NCI-H1694 (cell line): ENCODE measurements at places on chromosomes 13 and 19.

DNA sequence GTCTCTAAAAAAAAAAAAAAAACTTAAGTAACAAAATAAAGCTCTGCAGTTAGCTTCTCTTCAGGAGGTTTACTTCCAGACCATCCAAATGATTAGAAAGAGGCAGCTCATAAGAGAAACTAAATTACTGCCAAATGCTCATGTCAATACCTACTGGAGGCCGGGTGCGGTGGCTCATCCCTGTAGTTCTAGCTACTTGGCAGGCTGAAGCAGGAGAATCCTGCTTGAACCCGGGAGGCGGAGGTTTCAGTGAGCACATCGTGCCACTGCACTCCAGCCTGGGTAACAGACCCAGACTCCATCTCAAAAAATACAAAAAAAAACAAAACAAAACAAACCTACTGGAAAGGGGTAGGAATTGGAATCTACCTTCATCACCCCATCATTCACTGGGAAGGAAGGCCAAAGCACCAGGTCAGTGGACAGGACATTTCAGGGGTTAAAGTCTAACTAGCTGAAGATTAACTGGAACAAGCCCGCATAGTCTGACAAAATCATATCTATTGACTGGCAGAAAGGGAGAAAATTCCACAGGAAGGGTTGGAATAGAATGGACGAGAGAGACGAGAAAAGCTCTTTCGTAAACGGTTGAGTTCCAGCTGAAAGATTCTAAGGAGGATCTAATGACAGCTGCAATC is 1.3 kb downstream of the ZFP14 start:
- no peak for DNase-seq

GRCh38 chr19:13051557-13052165 is 51.0 kb downstream of the LYL1 start:
- no peak for DNase-seq

- DNase-seq, result no peak
Observed at GRCh38 chr13:42112864-42113263, 64.4 kb downstream of the DGKH start.

DNA sequence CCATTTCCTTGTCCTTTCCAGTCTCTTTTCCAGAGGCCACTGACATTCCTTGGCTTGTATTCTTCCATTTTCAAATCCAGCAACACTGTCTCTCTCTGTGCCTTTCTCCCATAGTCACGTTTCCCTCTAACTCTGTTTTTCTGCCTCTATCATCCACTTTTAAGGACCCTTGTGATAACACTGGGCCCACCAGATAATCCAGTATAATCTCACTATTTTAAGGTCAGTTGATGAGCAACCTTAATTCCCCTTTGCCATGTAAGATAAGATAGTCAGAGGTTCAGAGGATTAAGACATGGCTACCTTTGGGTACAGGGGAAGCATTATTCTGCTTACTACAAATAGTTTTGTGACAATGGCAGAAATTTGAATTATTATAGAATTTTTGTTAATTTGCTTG is 45.7 kb upstream of the N4BP2L1 start:
- DNase-seq, result no peak

- DNase-seq, result no peak
Observed at GRCh38 chr13:97224544-97225300, 2.6 kb downstream of the MBNL2 start.

DNA sequence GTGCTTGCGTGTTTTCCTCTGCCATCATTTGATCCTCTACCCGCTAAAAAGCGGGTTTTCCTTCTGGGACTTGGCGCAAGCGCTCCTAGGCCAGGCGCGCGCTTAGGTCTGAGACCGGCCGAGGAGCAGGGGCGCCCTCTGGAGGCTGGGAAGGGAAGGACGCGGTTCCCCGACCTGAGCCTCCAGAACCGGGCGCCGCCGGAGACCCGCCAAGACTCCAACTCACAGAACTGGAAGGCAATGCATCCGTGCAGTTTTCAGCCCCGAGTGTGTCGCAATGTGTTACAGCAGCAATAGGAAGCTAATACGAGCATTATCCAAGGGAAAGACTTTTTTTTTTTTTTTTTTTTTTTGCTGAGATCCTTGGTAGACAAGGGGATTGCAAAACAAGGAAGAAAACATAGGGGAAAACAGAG is 190.9 kb downstream of the COL4A1 start:
- DNase-seq, result no peak

DNA sequence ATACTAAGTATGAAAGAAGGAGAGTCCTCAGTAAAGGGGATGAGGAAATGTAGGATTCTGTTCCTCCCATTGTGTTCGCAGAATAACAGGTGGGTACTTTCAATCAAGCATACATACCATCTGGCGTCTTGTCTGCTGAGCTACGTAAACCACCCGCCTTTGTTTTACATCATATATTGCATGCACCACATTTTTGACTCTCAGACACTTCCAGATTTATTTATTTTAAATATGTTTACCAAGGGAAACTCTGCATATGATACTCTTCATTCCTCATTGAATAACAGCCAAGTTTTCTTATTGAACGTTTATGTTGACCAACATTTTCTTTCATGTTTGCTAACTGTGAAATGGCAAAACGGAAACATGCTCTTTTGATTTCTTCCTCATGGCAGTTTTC is 174.1 kb downstream of the FGF14 start:
- DNase-seq, result peak; percentile 45

DNA sequence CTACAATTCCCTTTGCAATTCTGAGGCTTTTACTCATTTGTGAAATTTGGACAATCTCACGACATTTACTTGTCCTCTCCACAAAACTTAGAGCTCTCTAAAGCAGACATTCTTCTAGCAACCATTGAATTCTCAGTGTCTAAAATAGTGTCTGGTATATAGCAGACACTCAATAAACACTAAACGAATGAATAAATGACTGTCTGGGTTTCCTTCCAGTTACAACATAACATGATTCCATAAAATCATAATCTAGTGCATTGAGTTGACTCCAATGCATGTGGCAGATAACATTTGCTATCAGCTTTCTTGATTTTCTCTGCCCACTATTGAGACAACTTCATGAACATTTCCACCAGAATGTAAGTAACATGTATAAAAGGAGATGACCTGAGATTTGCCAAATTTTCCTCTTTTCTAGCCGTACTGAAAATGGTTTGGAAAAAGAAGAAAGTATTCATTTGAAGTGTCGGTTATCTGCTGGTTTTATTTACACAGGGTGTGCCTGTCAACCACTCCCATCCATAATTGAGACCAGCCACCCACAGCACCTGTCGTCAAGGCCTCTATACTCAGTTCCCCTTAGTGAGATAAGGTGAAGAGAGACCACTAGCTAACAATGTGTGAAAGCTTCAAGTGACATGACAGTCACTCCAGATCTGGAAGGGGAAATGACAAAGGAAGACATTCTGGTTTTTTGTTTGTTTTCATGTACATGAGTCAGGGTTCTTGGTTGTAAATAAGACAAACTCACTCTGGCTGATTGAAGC is 4.8 kb upstream of the SERP2 start:
- DNase-seq, result no peak

DNA sequence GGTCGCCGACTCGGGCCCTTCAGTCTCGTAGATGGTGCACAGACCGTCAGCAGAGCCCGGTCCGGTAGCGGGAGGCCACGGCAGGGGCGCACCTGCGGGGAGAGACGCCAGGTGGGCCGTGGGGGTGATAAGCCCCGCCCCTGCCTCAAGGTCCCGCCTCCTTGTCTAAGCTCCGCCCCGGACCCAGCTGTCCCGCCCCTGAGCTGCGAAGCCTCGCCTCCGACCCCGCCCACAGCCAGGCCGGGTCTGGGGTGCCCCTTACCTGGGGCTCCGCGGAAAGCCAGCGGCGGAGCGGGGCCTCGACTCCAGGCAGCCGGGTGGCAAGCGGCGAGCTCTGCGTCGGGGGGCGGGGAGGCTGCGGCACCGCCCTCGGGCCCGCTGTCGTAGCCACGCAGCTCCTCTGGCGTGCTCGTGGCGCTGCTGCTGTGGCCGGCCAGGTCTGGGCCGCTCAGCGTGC is 4.7 kb downstream of the PRR36 start:
- no peak for DNase-seq

DNA sequence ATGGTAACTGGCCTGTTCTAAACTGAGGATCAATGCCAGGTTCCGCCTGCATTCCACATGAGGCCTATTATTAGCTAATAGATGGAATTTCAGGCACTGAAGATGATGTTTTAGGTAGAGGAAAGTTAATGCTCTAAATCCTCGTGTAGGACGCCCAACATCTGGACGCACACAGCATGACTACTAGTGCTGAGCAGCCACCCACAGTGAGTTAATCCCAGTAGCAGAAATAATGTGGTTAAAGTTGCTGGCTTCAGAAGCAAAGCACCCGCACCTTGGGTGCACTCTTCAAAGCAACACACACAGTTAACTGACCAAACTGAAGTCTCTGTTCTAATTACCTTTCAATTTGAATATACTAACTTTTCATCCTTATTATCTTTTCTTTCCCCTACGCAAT is 150.6 kb downstream of the DIAPH3 start:
- DNase-seq, result no peak

DNA sequence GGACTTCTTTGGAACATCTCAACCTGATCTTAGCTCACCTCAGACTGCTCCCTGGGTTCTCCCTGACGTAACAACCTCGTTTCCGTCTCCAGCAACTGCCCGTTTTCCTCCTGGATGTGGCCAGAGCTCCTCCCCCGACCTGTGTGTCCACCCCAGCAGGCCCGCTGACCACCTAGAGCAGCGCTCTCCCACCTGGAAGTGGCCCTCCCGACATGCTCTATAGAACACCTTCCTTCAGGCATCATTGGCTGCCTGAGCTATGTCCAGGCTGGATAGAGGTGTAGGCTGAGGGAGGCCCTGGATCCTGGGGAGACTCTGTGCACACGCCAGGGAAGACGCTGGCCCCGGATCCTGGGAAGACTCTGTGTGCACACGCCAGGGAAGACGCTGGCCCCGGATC is 81.3 kb downstream of the TEX29 start:
- no peak for DNase-seq

- no peak for DNase-seq
Observed at GRCh38 chr19:15424121-15424520, 5.3 kb upstream of the AKAP8L start.

GRCh38 chr19:21749090-21749489 is 18.3 kb downstream of the ZNF100 start:
- DNase-seq, result no peak

DNA sequence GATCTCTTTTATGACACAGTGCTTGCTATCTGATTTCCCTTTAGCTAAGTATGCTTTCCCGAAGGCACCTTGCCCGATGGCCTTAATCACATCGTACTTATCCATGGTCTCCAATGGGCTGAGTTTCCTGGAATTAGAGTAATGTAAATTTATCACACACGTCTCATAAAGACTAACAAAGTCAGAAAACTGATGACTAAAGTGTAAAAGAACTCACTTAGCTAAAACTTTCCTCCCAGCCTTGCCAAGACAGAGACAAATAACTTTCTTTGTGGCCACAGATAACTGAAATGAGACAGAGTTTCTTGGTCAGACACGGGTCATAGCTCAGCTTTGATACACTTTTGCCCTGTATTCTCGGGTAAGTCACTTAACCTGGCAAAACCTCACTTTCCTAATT is 1.5 kb downstream of the NEK5 start:
- no peak for DNase-seq

DNA sequence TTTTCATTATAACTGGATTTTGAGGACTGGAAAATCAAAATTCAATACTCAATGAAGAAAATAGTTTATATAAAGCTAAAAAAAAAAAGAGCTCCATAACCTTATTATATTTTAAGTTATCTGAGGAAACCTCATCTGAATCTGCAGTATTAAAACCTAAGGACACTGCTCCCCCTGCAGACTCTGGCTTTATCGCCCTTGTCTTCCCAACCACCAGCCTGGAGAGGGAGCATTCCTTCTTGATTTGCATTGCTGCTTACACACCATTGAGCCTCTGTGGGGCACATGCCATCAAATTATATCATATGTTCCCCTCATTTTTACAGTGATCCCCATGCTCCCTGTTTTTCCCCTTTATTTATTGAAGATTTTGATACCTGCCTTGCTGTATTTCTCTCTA is 871.4 kb upstream of the GPC6 start:
- DNase-seq, result no peak

GRCh38 chr19:33754361-33754760 is 42.3 kb upstream of the KCTD15 start:
- DNase-seq, result no peak

DNA sequence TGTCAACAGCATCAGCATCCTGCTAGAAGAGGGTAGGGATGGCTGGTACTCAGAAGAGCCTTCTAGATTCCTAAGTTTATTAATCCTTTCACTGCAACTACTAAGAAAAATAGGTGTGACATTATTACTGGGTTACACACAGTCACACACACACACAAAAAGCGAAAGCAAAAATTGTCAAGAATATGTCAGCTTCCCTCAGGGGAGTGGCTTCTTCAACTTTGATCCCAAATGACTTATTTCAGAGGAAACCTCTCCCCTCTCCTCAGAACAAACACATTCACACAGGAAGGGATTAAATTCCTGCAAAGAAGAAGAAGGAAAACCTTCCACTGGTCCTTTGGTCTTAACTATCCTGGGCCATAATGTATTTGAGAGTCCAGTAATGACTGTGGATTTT is 20.1 kb upstream of the IGFL1 start:
- no peak for DNase-seq

DNA sequence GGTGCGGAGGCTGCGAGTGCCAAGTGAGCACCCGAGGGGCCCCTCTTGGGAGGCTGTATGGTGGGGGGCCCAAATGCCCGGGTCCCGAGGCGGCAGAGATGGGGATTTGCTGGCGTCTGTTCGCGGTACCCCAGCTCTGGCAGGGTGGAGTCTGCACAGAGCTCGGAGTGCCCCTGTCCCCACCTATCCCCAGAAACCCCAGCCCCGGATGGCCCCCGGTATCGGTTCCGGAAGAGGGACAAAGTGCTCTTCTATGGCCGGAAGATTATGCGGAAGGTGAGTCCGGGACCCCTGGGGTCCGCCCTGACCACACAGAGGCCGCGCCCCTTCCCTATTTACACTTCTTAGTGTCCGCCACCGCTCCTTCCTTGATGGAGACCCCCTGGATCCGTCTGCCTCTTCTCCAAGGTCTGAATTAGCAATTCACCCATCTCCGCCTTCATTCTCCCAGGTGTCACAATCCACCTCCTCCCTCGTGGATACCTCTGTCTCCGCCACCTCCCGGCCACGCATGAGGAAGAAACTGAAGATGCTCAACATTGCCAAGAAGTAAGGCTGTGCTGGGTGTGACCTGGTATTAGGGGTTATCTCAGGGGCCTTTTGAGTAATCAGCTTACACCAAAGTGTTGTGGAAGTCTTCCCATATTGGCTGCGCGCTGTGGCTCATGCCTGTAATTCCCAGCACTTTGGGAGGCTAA is 630 bp downstream of the PNPLA6 start:
- DNase-seq, result no peak

- DNase-seq, result no peak
Observed at GRCh38 chr19:16338470-16339360, 14.1 kb downstream of the KLF2 start.
